Tongue (tissue), 3 donors: ENCODE measurements at places on chromosomes 6 and 20. TPM values are rescaled to one million over a fixed set of nuclear protein-coding genes. Genes with fewer than 3 reads are reported as not detected.
A peak's percentile ranks its signal among the peaks of the same experiment; 100 is the strongest.

The GRM4 gene
- total RNA-seq, result 0.51 TPM

GRCh38 chr20:34345402-34345736 lies 17.7 kb upstream of the ITCH start:
- DNase-seq, result no peak

DNA sequence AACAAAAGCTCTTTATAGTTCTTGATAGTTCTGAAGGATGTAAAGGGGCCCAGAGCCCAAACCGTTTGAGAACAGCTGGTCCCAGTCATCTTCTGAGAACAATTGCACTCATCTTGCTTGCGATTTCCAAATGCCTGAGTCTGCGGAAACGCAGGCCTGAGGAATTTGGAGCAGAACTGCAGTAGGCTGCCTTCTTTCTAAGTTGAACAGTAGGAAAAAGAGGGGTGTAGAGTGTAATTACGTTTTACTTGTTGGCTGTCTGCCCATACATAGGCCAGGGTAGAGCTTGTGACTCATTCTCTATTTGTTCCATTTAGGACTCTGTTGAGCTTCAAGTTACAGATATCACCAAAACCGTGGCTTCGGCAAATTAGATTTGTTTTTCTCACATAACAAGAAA lies 42.0 kb upstream of the KIF16B start:
- DNase-seq, result peak; percentile 95

- DNase-seq, result no peak
Observed at GRCh38 chr6:2232445-2232844, 13.0 kb downstream of the GMDS start.

DNA sequence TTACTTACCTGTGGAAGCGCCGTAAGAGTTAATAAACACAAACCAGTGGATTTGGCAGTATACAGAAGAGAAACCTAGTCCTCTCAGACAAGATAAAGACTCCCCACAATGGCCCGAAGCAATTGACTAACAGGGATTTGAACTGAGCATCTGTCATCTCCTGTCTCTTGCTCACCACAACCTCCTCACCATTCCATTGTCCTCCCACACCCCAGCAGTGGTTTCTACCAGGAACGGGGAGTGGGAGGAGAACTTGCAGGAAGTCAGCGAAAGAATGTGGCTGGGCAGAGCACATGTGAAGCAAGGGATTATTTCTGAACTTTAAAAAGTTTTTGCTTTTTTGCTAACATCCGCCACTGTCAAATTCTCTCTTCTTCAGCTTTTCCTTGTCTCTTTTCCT lies 24.6 kb upstream of the TAAR1 start:
- DNase-seq, result no peak

- no peak for DNase-seq
Observed at GRCh38 chr6:34462551-34462971, 3.3 kb upstream of the PACSIN1 start.
